ENCODE measurements at places on chromosomes 6 and 20.
A peak's percentile ranks its signal among the peaks of the same experiment; 100 is the strongest.

DNA sequence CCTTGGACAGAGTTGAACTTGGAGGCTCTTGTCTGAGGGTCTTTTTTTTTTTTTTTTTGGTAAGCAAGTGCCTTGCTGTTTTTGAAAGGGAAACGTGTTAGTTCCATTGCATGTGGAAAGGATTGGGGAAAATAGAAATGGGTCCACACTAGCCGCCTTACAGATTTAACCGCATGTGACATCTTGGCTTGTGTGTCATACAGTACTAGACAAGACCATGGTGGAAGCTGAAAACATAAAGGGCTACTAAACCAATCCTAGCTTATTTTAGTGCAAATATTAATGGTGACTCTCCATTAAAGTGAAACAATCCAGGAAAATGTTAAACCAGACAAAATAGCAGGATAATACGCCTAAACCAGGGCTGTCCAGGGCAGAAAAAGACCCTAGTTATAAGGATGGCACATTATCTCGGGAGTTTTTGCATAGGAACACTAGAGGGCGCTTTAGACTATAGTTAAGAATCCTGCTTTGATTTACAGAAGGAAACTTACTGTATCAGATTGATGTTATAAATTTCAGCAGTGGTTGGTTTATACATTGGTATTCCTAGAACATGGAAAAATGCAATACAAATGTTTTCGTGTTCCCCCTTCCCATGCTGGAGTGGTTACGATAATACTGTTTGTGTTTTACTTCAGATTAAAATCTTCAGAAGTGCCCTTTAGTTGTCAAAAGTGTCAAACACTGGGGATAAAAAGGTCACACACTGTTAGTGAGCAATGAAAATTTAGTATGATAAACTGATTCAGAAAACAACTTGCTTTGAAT, 59.8 kb upstream of the DEK start:
- no peak for DNase-seq

DNA sequence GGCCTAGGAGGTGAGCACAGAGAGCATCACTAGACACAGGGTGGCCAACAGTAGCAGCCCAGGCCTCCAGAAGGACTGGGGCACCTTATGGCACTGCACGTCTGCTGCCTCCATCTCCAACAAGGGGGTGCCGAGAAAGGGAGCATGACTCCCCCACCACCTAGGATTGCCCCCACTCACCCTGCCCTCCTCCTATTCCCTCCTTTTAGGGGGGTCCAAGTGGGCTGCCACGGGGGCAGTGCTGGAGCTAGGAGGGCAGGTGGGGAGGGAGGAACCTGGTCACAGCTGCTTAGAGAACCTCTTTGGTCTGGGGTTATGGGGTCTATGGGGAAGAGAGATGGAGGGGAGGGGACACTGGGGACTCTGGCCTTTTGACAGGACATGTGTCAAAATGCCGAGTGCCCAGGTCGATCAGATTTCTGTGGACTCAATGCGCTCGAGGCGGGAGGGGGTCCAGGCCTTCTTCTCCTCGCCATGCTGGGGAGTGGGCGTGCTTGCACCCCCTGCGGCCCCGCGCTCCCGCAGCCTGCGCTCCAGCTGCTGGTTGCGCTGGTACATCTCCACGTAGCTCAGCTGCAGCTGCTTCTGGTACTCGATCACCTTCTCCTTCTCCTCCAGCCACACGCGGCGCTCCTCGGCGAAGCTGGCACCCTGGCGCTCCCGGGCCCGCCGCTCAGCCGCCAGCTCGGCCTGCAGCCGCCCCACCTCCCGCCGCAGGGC, 4.5 kb upstream of the FASTKD5 start:
- no peak for DNase-seq

DNA sequence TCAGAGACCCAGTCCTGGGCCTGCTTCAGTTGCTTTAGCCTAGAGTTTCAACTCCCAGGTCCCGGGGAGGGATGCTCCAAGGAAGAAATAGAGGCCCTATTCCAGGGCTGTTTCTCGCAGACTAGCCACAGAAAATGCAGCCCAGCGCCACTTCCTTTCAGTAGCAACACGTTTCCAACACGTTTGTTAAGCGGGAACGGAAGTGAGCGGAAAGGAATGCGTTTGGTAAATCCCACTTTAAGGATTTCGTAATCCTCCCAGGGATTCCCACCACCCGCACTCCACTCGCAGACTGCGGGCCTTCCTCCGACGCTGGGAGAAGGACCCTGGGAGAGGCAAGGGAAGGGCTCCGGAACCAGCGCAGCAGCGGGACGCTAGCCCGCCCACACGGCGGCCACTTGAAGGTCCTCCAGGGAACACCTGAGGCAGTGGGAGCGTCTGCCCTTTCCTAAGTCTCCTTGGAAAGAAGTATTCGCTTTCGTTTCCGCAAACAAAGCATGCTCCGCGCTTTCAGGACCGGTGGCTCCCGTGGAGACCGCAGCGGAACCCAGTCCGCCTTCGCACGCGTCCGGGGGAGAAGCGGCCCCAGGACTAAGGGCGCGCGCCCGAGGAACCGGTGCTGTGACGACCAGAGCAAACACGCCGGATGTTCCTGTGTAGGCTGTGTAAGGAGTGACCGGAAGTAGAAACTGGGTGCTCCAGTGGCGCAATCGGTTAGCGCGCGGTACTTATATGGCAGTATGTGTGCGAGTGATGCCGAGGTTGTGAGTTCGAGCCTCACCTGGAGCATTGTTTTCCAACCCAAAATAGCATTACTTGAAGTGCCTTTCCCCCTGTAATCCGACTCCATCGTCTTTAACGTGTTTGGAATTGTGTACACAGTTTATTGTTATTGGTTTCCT, 227.6 kb upstream of the PRSS16 start:
- DNase-seq, result peak; percentile 62

- no peak for DNase-seq
Observed at GRCh38 chr6:138515657-138516248, 16.5 kb upstream of the NHSL1 start.

DNA sequence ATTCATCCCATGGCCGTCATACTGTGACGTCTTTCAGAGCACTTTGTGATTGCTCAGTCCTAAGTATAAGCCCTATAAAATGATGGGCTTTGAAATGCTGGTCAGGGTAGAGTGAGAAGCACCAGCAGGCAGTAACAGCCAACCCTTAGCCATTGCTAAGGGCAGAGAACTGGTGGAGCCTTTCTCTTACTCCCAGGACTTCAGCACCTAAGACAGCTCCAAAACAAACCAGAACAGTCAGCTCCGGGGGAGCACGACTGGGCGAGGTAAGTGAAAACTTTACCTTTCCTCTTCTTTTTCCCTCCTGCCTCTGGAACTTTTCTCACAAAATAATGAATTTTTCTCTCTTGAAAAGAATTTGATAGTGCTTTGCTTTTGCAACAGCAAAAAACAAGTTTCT, at the start of gene VIP:
Gene VIP, plus strand, starts transcription at position 104 of the 400 bp plus-strand sequence. CDS start 1,381 bp downstream, outside the sequence.
- DNase-seq, result no peak

- no peak for DNase-seq
Observed at GRCh38 chr6:140850438-140850837, 1282.3 kb upstream of the GJE1 start.

GRCh38 chr6:83815631-83816272, 37.4 kb upstream of the RIPPLY2 start:
- no peak for DNase-seq

DNA sequence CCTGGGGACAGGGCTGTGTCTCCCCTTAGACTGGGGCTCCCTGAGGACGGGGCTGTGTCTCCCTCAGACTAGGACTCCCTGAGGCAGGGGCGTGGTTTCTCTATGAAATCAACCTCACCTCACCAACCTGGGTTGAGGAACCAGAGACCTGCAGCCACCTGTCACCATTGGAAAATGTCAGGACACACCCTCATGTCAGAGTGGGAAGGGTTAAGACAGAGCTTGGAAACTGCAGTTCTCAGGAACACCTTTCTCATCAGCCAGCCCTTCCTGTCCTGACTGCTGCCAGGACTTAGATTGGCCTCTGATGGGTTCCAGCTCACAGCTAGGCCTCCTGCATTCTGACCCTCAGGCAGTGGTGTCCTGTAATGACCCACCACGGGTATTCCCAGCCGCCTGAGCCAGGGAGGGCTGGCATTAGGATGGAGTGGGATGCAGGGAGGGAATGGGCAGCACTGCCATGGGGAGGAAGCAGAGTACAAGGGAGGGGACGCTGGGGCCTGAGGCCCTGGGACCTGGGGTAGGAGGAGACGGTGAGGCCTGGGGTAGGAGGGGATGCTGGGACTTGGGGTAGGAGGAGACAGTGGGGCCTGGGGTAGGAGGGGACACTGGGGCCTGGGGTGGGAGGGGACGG, 76.3 kb downstream of the MRPL14 start:
- no peak for DNase-seq

DNA sequence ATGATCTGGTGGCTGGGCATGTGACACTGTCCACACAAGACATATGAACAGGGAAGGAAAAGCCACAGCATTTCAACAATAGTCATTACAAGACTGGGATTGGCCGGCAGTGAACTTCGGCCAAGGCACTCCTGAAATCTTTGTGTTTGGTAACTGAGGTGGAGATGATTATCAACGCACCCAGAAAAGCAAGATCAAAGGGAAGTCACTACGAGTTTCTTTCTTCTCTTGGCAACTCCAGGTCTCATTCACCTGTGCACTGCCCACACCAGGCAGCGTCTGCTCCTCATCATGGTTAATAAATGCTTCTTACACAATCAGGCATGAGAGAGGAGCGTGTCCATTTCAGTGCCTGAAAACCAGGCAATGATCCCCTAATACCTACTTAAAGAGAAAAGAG, 20.5 kb upstream of the FOXC1 start:
- DNase-seq, result no peak

DNA sequence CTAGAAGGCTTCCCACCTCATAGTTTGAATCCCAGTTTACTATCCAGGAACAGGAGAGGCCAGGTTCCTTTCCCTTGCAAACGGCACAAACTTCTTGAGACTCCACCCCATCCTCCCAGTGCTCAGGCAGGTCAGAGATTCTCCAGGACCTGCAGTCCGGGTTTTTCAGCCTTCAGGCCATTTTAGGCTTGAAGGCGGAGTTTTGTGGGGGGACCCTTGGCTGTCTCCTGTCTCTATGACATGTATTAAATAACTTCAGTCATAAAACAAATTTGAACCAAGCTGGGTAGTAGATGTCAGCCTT, 230.1 kb downstream of the NFATC2 start:
- DNase-seq, result no peak

DNA sequence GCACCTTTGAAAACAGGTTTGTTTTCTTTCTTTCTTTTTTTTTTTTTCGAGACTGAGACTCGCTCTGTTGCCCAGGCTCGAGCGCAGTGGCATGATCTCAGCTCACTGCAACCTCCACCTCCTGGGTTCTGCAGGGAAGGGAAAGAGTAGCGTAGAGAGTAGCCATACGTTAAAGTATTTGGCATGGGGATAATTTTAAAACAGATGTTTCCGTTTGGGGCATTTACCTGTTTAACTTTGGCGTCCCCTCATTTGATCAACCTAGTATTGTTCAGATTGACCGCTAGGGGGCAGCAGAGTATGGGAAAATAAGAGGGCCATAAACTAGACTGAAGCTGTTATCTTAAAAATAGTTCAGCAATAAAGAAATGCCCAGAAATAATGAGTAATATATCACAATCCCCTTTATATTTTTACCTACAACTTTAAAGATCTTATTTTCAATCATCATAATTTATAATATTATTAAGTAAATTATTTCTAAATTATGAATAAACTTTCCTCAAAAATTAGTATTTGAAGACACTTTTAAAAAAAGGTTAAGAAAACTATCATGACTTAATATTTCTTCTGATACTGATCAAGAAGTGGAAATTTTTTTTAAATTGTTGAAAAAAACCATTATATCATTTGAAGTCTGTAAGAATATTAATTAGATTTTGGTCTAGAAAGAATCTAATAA, 7.6 kb upstream of the TAAR9 start:
- DNase-seq, result peak; percentile 21

GRCh38 chr20:33362898-33363297, 38.4 kb downstream of the CDK5RAP1 start:
- DNase-seq, result no peak

- DNase-seq, result no peak
Observed at GRCh38 chr6:52681416-52681815, 10.5 kb downstream of the TMEM14A start.

Measured in GM12878 (cell line).